ENCODE measurements at places on chromosomes 4 and X.

DNA sequence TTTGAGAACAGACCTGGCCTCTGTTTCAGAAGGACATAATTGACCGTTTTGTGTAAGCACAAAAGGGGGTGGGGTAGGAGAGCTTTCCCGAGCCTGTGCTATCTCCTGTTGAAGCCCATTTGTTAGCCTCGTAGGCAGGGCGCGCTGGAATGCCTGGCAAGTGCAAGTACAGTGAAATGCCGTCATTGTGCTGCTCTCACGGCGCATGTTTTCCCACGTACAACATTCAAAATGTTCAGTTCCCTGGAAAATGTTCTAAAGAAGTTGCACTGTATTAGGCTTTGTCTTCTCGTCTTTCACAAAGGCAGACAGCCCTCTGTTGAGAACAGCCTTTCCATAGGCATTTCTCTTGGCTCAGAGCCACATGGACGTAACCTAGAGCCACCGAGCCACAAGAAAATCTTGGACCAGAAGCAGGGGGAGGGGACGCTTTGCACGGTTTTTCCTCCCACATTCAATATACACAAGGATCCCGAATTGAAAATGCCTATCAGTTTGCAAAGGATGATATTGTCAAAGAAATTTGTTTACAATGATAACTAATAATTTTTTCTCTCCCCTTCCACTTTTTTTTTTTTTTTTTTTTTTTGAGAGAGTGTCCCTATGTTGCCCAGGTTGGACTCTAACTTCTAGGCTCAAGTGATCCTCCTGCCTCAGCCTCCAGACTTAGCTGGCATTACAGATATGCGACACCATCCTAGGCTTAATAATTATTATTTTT, 54.6 kb upstream of the RAPGEF2 start:
- DNase-seq = peak; percentile 36

- DNase-seq = no peak
Measured at GRCh38 chr4:8840816-8841455, 30.7 kb downstream of the HMX1 start.

- DNase-seq = peak; percentile 37
Measured at GRCh38 chr4:150997141-150997540, 17.9 kb downstream of the LRBA start.

GRCh38 chrX:129790808-129791207, 11.1 kb downstream of the SASH3 start:
- no peak for DNase-seq

GRCh38 chr4:137213372-137214173, 318.7 kb downstream of the PCDH18 start:
- DNase-seq = peak; percentile 35

DNA sequence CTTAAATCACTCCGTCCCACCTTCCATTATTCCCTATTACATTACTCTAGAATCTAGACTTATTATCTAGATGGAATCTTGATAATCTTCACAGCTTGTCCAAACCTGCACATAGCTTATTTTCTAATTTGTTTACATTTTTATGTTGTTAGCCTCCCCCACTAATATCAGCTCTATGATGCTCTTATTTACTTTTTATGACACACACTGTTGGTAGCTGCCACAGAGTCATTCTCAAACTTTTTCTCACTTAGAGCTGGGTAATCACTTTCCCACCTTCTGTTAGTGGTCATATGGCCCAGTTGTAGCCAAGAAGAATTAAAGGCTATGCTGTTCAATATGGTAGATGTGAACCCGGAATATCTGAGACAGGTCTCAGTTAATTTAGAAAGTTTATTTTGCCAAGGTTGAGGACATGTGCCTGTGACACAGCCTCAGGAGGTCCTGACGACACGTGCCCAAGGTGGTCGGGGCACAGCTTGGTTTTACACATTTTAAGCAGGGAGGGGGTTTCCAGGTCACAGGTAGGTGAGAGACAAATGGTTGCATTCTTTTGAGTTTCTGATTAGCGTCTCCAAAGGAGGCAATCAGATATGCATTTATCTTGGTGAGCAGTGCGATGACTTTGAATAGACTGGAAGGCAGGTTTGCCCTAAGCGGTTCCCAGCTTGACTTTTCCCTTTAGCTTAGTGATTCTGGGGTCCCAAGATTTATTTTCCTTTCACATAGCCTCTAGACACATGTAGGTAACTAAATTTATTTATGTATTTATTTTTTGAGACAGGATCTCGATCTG, 7.0 kb upstream of the ADGRA3 start:
- DNase-seq = no peak
